ENCODE measurements at places on chromosomes 12 and 14.

- DNase-seq: no peak
Observed at GRCh38 chr14:71261206-71261605, 353.9 kb downstream of the PCNX1 start.

DNA sequence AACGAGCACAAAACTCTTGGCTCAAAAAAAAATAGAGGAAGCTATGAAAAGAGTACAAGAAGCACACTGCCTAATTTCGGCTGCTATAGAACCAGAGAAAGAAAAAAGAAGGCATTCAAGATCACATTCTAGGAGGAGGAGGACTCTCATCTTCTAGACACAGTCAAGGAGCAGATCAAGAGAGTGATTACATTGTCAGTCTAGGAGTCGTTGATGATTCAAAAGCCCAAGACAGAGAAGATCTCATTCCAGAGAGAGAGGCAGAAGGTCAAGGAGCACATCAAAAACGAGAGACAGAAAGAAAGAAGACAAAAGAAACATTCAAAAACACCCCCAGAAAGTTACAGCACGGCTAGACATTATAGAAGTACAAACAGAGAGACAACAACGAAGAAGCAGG is 131.8 kb upstream of the AEBP2 start:
- no peak for DNase-seq

GRCh38 chr12:11730299-11731041 is 81.0 kb downstream of the ETV6 start:
- DNase-seq: peak; percentile 23

- no peak for DNase-seq
Observed at GRCh38 chr14:36442824-36443241, 77.2 kb downstream of the NKX2-1 start.

GRCh38 chr14:24911324-24912109 is 138.4 kb downstream of the STXBP6 start:
- no peak for DNase-seq

DNA sequence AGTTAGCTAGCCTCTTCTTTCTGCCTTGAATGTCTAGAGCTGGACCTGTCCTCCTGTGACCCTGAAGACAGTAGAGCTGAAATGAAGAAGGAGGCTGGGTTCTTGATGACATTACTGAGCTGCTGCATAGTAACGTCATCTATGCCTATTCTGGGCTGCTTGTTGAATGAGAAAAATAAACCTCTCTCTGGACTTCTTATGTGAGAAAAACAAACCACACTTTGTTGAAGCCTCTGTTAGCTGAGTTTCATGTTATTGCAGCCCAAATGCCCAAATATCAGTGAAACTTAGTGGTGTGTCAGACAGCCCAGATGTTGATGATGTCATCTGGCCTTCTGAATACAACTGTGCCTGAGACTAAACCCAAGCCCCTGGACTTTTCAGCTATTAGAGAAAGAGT is 67.0 kb upstream of the MAX start:
- DNase-seq: no peak

GRCh38 chr12:47121146-47121545 is 41.4 kb upstream of the AMIGO2 start:
- no peak for DNase-seq

- no peak for DNase-seq
Observed at GRCh38 chr12:68240079-68240478, 13.3 kb downstream of the IL22 start.

DNA sequence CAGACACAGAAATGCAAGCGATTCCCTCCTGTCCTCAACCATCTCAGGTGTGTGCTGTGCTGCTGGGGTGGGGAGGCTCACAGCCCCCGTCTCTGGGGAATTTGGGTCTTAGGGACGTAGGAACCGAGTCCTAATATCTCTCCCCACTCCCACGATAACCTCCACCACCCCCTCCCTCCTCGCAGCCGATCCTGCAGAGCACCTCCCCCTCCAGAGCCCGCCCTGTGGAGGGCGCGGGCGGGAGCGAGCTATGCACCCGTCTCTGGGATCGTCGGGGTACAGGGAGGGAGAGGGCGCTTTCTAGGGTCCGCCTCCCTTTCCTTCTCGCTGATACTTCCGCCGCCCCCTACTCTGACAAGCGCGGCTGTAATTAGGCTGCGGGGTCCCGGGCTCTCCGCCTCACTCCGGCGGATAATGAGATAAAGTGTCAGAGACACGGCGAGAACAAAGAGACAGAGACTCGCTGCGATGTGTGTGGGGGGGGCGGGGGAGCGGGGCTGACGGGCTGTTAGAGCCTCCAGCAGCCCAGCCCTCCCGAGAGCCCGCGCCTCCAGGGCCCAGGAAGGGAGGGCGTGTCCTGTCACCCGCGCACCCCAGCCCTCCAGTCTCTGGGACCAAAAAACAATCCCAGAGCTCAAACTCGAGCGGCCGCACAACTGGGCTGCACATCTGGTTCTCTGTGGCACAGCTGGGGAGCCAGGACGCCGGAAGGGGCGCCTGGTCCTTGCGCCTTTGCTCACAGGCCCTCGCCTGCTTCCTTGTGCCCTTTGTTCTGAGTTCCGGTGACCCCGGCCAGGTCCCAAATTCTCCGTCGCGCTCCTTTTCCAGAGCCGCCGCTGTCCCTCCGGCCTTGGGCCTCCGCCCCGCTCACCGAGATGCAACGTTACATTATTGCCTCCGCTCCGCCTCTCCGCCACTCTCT is 8.7 kb downstream of the SHMT2 start:
- DNase-seq: peak; percentile 60

GRCh38 chr12:115801871-115802270 is 475.6 kb downstream of the MED13L start:
- no peak for DNase-seq

DNA sequence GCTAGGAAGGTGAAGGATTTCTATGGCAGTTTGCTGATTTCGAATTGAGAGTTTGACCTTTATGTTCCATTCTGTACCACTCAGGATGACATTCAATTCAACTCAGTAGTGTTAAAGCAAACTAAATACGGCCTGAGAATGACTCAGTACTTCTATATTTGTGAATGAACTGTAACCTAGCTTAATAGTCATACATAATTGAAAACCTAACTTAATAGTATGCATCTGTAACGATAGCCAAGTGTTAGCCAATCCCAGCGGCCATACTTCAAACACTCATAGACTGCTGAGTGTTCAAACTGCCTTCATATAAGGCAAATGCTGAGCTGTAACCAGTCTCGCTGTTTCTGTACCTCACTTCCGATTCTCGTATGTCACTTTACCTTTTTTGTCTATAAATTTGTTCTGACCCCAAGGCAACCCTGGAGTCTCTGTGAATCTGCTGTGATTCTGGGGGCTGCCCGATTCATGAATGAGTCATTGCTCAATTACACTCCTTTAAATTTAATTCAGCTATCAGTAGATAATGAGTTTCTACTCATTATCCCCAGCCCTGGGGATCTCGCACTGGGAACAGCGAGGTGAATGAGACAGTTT is 98.5 kb upstream of the SLC24A4 start:
- DNase-seq: no peak

DNA sequence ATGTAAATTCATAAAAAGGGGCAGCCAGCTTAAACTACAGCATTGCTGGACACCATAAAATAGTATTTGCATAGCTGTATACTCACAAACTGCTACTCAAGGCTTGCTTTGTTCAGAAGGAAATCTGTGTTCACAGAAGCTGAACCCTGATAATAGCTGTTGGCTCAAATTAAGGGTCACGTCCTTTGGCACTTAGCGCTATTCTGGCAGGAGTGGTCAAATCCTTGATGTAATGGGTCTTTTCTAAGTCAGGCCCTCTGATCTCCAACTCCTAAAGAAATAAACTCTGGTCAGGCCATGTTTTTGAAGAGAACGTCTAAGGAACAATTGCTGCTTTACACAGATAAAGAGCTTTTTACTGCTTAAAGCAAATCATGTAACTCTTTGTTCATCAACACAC is 12.8 kb upstream of the PSMA6 start:
- DNase-seq: no peak

- DNase-seq: no peak
Observed at GRCh38 chr12:26696613-26697092, 136.3 kb downstream of the ITPR2 start.

DNA sequence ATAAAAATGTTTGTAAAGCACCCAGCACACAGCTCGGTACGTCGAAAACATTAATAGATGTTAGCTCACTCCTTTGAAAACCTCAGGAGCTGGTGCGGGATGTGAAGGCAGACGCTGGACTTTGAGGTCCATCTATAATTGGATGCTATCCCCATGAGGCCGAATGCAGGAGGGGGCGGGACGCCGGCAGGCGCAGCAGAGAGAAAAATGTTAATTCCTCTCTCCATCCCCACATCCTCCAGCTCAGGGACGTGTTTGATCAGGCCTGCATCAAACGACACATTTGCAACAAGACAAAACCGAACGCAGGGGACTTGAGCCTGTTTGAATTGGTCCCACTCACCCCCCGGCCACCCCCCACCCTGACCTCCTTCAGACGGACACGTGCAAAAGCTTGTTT is 231.0 kb downstream of the RBM19 start:
- no peak for DNase-seq

DNA sequence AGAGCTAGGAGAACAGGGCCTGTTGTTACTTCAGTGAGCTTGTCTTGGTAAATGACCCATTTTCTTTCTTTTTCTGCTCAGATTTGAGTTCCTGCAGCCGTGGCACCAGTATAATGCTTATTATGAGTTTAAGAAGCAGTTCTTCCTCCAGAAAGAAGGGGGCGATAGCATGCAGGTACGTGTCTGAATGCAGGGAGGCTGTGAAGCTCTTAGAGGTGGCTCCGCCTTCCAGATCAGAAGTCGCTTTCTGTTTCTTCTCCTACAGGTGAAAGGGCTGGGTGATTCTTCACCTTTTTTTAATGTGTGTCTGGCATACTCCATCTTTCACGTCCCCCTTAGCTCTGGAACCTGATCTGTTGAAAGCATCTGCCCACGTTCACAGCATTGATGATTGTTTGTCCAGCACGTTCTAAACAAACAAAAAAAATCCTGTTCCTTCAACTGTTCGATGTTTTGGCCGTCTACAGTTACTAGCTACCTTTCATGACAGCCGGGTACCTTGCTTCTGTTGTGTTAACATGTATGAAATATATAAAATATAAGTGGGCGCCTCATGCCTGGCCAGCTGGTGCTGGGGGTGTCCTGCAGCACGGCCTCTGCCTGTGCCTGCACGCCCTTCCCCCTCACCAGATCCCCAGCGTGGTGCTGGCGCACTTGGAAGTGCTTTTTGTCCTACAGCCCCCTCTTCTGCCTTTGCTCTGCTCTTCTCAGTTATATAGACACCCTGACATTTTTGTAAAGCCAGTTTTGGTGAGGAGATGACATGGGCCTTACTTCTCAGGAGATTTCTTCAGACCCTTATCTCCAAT is 44.6 kb downstream of the SFSWAP start:
- DNase-seq: peak; percentile 27

- DNase-seq: no peak
Observed at GRCh38 chr12:106274575-106275121, 26.8 kb upstream of the CKAP4 start.

- DNase-seq: no peak
Observed at GRCh38 chr12:62586850-62587249, 120.2 kb downstream of the MON2 start.

GRCh38 chr14:65263177-65263788 is 149.2 kb upstream of the FUT8 start:
- no peak for DNase-seq

DNA sequence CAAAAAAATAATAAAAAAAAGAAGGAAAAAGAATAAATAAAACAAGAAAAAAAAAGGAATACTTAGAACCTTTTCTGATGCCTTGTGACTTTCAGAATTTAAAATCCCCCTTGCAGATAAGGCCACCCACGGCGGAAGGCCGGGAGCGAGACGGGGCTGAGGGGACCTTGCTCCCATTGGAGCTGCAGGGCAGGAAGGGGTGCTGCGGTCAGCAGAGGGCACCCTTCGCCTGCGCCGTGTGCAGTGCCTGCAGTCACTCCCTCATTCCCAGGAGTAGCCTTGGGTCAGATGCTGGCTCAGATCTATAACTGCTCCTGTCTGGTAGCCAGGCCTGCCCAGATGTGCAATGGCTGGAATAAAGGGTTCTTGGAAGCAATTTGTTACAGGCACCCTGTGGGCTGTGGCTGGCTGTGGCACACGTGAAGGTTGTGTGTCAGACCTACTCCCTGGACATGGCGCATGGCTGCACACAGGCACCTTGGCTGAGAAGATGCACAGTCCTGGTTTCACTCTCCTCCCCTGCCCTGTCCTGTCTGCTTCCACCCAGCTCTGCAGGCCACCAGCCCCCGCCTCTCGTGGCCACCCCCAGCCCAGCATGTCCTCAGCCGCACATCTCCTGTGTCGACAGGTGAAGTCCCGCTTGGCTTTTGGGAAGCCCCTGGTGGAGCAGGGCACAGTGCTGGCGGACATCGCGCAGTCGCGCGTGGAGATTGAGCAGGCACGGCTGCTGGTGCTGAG is 13.4 kb upstream of the ALDH2 start:
- no peak for DNase-seq

- DNase-seq: no peak
Observed at GRCh38 chr12:122799641-122800243, 25.4 kb downstream of the CCDC62 start.

DNA sequence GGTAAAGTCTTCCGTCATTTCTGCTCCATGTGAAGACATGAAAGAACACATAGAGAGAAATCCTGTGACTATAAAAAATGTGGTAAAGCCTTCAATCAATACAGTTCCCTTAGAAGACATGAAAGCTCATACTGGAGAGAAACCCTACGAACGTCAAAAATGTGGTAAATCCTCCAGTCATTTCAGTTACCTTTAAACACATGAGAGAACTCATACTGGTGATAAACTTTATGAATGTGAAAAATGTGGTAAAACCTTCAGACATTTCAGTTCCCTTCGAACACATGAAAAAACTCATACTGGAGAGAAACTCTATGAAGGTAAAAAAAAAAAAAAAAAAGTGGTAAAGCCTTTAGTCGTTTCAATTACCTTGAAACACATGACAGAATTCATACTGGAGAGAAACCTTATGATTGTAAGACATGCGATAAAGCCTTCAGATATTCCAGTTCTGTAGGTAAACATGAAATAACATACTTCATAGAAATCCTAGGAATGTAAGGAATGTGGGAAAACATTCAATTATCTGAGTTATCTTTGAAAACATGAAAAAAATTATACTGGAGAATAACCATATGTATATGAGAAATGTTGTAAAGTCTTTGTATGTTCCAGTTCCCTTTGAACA is 60.4 kb downstream of the MAP4K5 start:
- DNase-seq: no peak

GRCh38 chr12:112401903-112402498 is 7.4 kb downstream of the RPL6 start:
- DNase-seq: no peak

GRCh38 chr12:49439042-49439441 is 71.8 kb downstream of the SPATS2 start:
- no peak for DNase-seq
